RWPE2 (cell line): ENCODE measurements at places on chromosomes 1 and 21.

DNA sequence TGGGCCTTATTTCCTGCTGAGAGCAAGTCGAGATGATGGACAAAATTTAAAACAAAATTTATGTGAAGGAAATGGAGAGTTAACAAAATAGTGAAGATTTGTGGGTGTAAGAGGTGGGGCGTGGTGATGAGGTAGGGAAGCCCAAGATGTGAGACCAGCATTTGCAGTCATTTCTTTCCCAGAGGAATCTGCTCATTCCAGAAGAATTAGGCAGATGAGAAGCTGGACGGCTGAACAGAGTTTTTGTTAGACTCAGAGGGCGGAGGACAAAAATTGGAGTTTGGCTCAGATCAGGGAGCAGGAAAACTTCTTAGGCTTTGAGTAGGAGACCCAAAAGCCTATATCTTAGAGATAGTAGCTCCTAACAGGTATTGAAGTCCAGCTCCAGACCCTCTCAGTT is 65.3 kb downstream of the CAMTA1 start:
- no peak overlapping the region for H3K27ac ChIP-seq
- H3K36me3 ChIP-seq: peaks cover 19% of the 10 kb centered on the region
- no peaks in the 10 kb centered on the region for H3K27me3 ChIP-seq
- DNase-seq: no peak
- H3K4me1 ChIP-seq: no peaks in the 10 kb centered on the region
- H3K4me3 ChIP-seq: no peak overlapping the region

DNA sequence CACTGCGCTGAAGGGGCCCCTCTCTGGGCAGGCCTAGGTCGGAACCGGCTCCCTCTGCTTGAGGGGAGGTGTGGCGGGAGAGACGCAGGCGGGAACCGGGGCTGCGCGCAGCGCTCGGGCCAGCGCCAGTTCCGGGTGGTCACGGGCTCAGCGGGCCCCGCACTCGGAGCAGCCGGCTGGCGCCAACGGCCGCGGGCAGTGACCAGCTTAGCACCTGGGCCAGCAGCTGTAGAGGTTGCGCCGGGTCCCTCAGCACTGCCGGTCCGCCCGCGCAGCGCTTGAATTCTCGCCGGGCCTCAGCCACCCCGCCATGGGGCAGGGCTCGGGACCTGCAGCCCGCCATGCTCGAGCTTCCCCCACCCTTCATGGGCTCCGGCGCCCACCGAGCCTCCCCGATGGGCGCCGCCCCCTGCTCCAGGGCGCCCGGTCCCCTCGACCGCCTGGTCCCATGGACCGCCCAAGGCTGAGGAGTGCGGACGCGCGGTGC is 254.6 kb downstream of the COL11A1 start:
- H3K4me3 ChIP-seq: no peak overlapping the region
- H3K27me3 ChIP-seq: no peaks in the 10 kb centered on the region
- no peaks in the 10 kb centered on the region for H3K36me3 ChIP-seq
- no peak for DNase-seq
- H3K27ac ChIP-seq: no peak overlapping the region

DNA sequence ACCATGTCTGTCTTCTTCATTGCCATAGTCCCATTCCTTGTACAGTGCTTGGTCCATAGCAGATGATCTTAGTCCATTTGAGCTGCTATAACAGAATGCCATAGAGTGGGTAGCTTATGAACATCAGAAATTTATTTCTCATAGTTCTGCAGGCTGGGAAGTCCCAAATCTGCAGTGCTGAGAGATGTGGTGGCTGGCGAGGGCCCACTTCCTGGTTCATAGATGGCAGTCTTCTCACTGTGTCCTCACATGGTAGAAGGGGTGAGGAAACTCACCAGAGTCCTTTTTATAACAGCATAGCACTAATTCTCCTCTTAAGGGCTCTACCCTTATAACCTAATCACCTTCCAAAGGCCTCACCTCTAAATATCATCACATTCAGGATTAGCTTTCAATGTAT is 23.1 kb upstream of the RAP1A start:
- H3K27me3 ChIP-seq: no peaks in the 10 kb centered on the region
- peaks cover 19% of the 10 kb centered on the region for H3K4me1 ChIP-seq
- H3K4me3 ChIP-seq: no peak overlapping the region
- DNase-seq: no peak
- no peak overlapping the region for H3K27ac ChIP-seq
- no peaks in the 10 kb centered on the region for H3K36me3 ChIP-seq

DNA sequence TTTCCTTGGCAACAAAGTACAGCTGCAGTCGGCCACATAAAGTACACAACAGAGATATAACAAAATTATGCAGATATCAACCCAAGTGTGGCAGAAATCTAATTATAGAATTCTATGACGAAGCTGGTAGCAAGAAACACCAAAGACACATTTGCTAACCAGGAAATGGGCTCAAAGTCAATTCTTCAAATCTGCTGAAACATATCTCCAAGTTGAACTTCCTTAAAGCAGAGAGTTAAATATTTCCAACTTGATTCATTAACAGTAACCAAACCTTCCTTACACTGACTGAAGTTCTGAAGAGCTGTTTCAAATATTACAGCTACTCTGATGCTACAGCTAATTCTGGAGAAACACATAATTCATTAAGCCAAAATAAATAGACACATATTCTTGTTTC is 67.6 kb upstream of the SDC3 start:
- H3K27me3 ChIP-seq: no peaks in the 10 kb centered on the region
- no peak overlapping the region for H3K27ac ChIP-seq
- H3K4me3 ChIP-seq: no peak overlapping the region

DNA sequence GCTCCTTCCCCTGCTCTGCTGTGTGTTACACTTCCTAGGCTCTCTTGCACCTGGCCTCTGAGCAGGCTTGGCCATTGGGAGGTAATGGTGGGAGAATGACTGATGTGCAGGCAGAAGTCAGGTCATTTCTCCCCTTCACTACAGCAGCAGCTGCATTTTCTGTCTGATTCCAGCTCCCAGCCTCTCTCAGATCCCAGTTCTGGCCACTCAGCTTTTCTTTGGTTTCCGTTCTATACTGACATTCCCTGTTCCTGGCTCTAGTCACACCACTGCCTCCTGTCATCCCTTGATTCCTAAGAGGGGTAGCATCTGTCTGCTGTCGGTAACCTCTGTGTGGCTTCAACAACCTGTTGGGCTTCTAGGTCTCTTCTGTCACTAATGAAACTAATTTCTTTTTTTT is 127.7 kb upstream of the HOOK1 start:
- no peaks in the 10 kb centered on the region for H3K4me1 ChIP-seq
- DNase-seq: no peak
- H3K4me3 ChIP-seq: no peak overlapping the region
- no peaks in the 10 kb centered on the region for H3K36me3 ChIP-seq

- DNase-seq: no peak
- no peaks in the 10 kb centered on the region for H3K36me3 ChIP-seq
- no peak overlapping the region for H3K4me3 ChIP-seq
- peaks cover 3% of the 10 kb centered on the region for H3K4me1 ChIP-seq
Measured at GRCh38 chr1:209692745-209693504, 11.7 kb upstream of the HSD11B1 start.
